ENCODE measurements at places on chromosomes 11 and 22.

- DNase-seq: no peak
These were observed 76.0 kb downstream of the CWC15 start for GRCh38 chr11:94897330-94897768.

GRCh38 chr11:4589017-4589416, 4.8 kb upstream of the OR52I1 start:
- no peak for DNase-seq

DNA sequence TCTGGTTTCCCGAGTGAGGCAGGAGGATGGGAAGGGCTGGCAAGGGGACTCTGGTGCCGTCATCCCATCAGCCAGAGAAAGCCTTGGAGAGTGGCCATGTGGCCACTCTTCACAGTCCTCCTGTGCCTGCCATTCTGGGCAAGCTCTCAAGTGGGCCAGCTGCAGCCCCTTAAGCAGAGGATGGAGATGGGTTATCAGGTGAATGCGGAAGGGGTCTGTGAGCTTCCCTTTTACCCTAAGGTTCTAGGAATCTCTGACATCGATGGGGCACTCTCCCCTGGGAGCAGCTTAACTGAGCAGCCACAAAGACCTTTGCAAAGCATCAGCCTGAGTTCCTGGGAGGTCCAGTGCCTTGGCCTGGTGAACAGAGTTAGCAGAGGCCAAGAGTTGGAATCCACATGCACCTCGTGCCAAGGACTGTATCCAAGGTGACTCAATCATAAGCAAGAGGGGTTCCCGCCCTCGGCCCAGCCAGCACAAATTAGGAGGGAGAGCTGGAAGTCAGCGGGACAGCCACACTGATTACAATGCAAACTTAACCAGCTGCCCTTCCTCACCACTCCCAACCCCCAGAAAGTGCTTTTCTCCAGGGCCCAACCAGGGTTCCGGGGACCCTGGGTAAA, 193.6 kb downstream of the BUD13 start:
- DNase-seq: no peak

- no peak for DNase-seq
These were observed 59.0 kb upstream of the SHANK2 start for GRCh38 chr11:71311176-71311925.

DNA sequence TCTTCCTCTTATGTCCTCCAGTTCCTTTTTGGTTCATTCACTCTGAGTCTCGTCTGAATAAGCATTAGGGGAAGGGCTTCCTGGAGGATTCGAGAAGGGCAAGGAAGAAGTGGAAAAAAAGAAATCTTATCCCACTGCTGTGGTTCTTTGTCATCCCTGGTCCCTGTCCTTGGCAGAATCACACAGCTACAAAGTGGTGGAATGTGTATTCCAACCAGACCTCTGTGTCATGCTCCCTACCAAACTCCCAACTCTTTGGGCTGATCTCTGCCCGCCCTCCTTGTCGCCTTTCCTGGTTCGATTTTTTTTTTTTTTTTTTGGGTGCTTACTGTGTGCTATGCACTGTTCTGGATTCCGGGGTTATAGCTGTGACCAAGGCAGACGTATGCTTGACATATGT, 61.0 kb downstream of the TEAD1 start:
- no peak for DNase-seq

- no peak for DNase-seq
These were observed 29.0 kb downstream of the MACROD1 start for GRCh38 chr11:64136765-64137441.

DNA sequence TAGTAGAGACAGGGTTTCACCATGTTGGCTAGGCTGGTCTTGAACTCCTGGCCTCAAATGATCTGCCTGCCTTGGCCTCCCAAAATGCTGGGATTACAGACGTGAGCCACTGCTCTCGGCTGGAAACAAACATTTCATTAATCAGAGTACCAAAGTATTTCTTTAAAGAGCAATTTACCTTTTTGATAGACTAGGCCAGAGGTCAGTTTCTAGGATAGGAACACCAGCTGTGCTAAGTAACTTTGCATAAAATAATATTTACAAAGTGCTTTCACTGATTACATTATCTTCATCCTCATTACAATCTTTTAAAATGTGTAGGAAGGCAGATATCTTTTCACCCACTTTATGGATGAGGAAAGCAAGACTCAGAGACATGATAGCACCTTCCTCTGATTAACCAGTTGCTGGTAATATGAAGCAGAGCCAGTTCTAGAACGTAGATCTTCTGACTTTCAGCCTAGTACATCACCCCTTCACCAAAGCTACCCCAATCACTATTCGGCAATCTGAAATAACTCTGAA, 355.2 kb downstream of the SOX6 start:
- DNase-seq: no peak

GRCh38 chr11:128852327-128853023, 14.6 kb downstream of the KCNJ1 start:
- DNase-seq: no peak

DNA sequence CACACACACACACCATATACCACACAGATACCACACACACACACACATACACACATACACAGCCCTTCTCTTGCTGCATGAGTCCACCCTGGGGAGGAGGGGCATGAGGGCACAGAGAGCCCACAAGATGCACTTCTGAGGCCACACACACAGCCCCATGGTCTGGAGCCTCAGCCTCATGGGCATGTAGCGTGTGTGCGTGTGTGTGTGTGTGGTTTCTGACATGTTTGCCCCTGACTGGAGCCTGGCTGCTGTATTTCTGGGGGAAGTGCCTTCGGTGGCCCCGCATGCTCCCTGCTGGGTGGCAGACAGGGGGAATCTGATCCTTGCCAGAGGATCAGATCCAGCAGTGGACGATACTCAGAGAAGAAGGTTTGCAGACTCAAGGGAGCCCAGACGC, 97.0 kb upstream of the PRR5 start:
- DNase-seq: no peak

DNA sequence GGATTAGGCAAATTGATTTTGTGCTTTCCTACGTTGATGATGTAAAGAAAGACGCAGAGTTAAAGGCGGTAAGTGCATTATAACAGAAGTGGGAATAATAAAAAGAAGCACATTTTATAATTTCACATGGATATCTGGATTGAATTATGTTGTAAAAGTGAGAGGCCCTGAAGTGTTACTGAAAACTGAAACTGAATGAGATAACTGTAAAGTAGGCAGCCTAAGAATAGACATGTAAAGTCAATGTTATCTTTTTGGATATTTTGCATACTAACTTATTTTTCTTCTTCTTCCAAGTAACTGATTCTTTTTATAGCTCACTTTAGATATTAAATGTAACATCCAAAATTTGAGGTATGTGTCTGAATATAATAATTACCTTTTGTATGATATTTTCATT, 28.3 kb downstream of the ANO5 start:
- no peak for DNase-seq

DNA sequence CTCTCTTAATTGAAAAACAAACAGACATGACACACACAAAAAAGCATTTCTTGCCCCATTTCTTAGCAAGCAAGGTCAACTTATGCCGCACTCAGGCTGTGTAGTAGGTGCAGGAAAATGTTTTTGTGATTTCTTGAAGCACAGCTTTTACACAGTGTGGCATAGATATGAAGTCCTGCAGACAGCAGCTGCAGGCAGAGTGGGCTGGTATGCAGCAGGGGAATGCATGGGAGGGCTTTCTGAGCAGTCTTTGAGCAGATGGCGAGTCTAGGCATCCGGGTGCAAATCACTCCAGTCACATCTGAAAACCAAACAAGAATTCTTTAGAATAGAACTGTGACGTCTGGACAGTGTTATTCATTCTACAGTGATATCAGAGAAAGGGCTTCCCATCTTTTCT, 87.5 kb downstream of the BLID start:
- DNase-seq: no peak

DNA sequence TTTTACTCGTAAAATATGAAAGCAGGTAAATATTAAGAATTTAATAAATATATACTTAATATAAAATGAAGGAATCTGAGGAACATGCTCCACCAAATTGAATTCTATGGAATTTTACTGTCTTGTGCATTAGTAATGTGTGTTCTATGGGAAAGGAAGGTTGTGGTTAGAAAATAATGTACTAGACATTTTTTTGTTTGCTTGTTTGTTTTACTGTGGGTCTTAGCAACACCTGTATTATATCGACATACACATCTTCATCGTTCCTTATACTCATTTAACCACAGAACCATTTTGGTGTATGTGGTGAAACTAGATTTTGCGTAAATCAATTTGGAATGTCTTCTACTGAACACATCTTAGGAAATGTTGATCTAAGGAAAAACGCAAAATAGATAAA, 114.1 kb upstream of the MTMR2 start:
- no peak for DNase-seq
